Non-pigmented ciliary epithelial cell (primary cell): ENCODE measurements at places on chromosomes 5 and 9.

- DNase-seq: no peak
Observed at GRCh38 chr5:82777106-82777505, 300.1 kb downstream of the TMEM167A start.

DNA sequence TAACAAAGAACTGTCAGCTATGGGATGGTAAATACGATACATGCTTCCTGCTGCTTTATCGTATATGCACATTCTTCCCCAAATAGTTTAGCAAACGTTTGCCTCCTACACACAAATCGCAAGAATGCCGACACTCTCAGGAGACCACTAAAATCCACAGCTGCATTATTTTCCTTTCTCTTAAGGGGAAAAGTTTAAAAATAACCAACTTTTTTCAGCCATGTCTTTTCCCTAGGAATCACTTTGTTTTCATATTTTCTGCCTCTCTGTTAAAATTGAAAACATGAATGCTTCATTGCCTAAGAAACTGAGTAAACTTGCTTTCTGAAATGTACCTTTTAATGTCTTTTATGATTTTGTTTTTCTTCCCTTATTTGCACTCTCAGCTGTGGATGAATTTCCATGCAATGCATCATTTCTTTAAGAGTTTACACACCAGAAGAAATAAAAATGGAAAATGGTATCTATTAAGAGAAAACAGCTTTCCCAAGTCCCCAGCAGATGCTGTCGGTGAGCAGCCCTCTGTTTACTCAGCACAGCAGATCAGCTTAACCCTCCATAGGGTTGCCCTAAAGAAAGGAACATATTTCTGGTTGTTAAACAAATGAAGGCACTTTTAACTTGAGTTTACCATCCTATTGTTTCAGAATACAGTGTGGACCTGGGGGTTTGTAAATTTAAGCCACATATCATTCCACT lies 66.2 kb downstream of the IZUMO3 start:
- DNase-seq: no peak

- DNase-seq: no peak
Observed at GRCh38 chr5:172531704-172532026, 77.3 kb upstream of the SH3PXD2B start.

DNA sequence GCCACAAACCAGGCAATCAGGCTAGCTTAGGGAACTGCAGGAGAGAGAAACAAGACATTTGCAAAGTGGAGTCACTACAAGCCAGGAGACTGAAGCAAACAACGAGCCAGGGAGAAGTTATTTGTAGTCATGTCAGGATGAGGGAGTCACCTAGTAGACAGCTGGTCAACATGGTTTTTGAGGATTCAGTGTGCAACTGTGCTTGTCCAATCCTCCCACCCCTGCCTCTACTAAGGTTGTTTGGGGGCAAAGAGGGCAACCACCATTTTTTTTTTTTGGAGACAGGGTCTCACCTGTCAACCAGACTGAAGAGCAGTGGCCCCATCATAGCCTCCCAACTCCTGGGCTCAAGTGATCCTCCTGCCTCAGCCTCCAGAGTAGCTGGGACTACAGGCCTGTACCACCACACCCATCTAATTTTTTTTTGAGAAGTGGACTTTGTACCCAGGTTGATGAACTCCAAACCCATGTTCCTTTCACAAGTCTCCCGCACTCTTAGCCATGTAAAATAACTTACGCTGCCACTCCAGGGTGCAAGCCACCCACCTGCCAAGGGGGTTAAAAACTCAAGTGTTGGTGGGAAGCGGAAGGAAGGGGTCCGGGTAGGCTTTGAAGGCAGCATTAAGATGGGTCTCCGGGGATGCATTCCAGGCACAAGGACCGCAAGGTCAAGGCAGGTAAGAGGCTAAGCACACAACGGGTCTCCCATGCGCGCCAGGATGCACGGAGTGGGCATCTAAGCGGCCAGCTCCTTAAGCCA lies 995 bp downstream of the RPL35 start:
- DNase-seq: no peak

DNA sequence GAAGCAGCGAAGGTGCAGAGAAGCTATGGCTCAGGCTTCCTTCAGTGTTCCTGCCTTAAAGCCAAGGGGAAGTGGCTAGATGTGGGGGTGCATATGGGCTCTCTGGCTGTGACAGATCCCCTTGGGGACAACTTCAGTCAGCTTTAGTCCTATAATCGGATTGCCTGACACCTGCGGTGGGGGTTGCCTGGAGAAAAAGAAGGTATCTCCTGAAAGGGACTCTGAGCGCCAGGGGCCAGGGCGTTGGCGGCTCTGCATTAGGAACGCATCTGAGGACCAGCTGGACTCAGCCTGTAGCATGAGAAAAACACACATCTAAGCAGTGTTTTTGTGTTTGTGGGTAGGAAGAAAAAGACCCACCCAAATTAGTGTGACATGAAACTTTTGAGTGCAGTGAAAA lies 84.3 kb upstream of the OTULINL start:
- DNase-seq: no peak

GRCh38 chr5:96076451-96076850 lies 114.8 kb upstream of the ELL2 start:
- no peak for DNase-seq

GRCh38 chr9:132694144-132694543 lies 23.9 kb downstream of the GTF3C4 start:
- DNase-seq: no peak

- DNase-seq: no peak
Observed at GRCh38 chr5:107553117-107553555, 117.6 kb downstream of the EFNA5 start.

- DNase-seq: no peak
Observed at GRCh38 chr5:72041654-72042053, 65.6 kb upstream of the MAP1B start.

DNA sequence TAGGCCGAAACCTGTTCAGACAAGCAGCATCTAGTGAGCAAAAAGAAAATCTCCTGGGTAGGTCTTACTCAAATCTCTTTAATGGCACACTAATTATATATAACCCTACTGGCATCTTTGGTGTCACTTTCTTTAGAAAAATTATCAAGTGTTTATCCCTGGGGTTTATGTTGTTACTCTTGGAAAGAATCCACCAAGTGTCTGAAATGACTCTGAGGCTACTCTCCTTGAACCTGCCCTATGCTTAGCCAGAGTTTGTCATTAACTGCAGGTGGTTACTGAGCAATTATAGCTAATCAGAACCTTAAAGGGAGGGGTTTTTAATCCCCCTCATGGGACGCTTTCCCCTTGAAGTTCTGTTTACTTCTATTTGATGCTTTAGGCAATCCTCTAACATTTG lies 381.9 kb downstream of the PLK2 start:
- DNase-seq: no peak

DNA sequence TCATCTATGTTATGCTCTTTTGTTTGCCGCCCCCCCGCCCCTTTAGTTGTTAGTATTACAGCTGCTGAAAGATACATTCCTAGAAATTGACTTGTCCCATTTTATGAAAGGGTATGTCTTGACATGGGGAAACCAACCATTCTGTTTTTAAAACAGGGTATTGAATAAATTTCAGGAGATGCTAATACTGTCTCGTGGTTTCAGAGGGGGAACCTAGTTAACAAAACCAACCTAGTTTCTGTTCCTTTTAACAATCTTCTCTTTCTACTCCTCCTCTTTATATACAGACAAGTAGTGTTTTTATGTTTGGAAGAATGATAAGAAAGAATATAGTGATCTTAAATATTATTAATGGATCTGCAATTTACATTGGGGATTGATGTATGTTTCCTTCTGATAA lies 3.5 kb downstream of the PIP5K1B start:
- DNase-seq: no peak

- DNase-seq: no peak
Observed at GRCh38 chr5:177111720-177112394, 21.7 kb upstream of the NSD1 start.

GRCh38 chr9:130871395-130872062 lies 25.1 kb downstream of the QRFP start:
- DNase-seq: no peak

DNA sequence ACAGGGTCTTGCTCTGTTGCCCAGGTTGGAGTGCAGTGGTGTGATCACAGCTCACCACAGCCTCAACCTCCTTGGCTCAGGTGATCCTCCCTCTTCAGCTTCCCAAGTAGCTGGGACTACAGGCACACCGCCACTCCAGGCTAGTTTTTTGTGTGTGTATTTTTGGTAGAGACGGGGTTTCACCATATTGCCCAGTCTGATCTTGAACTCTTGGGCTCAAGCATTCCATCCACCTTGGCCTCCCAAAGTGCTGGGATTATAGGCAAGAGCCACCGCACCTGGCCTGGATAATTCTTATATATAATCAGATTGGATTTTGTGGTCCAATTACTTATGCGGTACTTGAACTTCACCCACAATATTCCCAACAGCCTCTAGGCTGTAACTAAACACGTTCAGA lies 19.8 kb downstream of the CCDC69 start:
- no peak for DNase-seq

DNA sequence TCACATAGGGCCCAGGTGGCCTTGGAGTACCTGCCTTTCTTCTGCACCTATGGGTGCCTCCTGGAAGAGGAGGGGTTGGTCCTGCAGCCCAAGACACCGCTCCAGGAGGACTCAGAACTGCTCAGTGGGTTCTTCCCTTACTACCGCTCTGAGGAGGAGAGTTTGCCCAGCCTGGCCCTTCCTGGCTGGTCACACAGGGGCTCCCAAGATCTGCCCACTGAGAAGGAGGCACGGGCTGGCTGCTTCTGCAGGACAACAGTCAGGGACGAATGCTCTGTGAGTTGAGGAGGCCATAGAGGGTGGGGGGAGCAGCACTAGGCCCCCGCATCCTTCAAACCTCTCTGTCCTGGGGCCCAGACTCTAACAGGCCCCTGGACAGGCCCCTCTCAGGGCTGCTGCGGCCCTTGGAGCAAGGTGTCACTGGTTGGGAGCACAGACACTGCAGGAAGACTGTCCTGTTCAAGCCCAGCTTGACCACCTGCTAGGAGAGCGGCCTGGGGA lies 9.9 kb upstream of the SLC25A48 start:
- no peak for DNase-seq

- DNase-seq: no peak
Observed at GRCh38 chr9:110975278-110975677, 63.0 kb downstream of the LPAR1 start.

GRCh38 chr9:128411364-128412119 lies 9.1 kb upstream of the CERCAM start:
- no peak for DNase-seq

- no peak for DNase-seq
Observed at GRCh38 chr5:149019679-149020078, 43.2 kb downstream of the SH3TC2 start.

- no peak for DNase-seq
Observed at GRCh38 chr5:136034492-136034891, 5.7 kb downstream of the TGFBI start.

- no peak for DNase-seq
Observed at GRCh38 chr9:4499917-4500316, 9.6 kb downstream of the SLC1A1 start.

DNA sequence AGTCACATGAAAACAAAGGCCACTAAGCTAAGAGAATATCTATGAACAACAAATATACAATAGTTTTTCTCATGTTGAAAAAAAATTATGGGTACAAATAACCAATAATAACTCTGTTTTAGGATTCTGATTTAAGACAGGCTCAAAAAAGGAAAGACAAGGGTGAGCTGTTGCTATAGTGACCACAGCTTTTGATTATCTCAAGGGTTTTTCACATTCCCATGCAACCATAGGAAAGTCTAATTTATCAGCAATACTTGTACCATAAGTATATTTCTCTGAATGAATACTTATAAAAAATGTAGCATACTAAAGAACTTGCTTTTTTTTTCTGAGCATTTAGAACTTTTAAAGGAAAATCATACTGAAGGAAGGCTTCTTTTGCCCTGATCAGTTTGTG lies 68.0 kb downstream of the MRPS27 start:
- no peak for DNase-seq

- DNase-seq: no peak
Observed at GRCh38 chr9:136564379-136564988, 18.6 kb upstream of the NOTCH1 start.
